ENCODE measurements at places on chromosomes 4 and X. TPM values are rescaled to one million over a fixed set of nuclear protein-coding genes. Genes with fewer than 3 reads are reported as not detected.

YTHDC1 gene
- 38.5 TPM for total RNA-seq

F9 gene
- not detected for total RNA-seq

SHROOM4 gene
- total RNA-seq, result 1.5 TPM

DDIT4L gene
- not detected for total RNA-seq

MBTPS2 gene
- 6.6 TPM for total RNA-seq

ZNF182 gene
- 3.1 TPM for total RNA-seq

PNMA3 gene
- total RNA-seq, result 0.07 TPM

FTHL17 gene
- total RNA-seq, result not detected

AFF2 gene
- total RNA-seq, result 1.0 TPM

HMX1 gene
- not detected for total RNA-seq

BEX2 gene
- total RNA-seq, result 2.9 TPM

MRPL1 gene
- total RNA-seq, result 84.4 TPM
